ENCODE measurements at places on chromosomes 5 and 9. TPM values are rescaled to one million over a fixed set of nuclear protein-coding genes. Genes with fewer than 3 reads are reported as not detected.
A peak's percentile ranks its signal among the peaks of the same experiment; 100 is the strongest.

The CCDC171 gene
- total RNA-seq = 2.5 TPM

DNA sequence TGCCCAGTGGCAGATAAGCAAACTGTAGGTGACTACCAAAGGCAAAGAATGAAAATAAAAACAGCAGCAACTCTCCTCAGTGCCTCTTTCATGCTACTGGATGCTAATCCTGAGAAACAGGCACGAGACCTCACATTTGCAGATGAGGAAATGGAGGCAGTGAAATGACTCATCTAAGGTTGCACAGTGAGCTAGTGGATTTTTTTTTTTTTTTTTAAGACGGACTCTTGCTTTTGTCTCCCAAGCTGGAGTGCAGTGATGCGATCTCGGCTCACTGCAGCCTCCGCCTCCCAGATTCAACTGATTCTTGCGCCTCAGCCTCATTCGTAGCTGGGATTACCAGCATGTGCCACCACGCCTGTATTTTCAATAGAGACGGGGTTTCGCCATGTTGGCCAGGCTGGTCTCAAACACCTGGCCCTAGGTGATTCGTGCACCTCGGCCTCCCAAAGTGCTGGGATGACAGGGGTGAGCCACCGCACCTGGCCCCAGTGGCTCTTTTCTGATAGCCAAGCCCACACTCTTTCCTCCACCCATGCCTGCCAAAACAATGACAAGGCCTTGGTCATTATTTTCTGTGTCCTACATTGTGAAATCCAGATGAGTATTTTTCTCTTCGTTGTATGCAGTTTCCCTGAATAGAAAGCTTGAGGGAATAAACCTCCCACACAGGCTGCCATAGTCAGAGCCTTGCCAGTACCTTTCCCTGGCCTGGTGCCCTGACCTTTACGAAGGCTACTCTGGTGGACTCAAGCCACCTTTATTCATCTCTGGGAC lies 19.2 kb downstream of the DOCK2 start:
- peaks cover 5% of the 10 kb centered on the region for H3K4me1 ChIP-seq
- DNase-seq = peak; percentile 43
- H3K4me3 ChIP-seq = no peak overlapping the region
- no peak overlapping the region for H3K27ac ChIP-seq

GRCh38 chr9:529731-530130 lies 311.8 kb upstream of the DMRT1 start:
- no peaks in the 10 kb centered on the region for H3K27me3 ChIP-seq
- no peaks in the 10 kb centered on the region for H3K4me1 ChIP-seq
- H3K4me3 ChIP-seq = no peak overlapping the region
- no peaks in the 10 kb centered on the region for H3K36me3 ChIP-seq

The SLC24A2 gene
- total RNA-seq = not detected

Measured in IMR-90 (cell line).